ENCODE measurements at places on chromosomes 4 and X.
A peak's percentile ranks its signal among the peaks of the same experiment; 100 is the strongest.

- peak; percentile 13 for DNase-seq
These were observed 208.2 kb upstream of the PSAPL1 start for GRCh38 chr4:7642741-7643458.

DNA sequence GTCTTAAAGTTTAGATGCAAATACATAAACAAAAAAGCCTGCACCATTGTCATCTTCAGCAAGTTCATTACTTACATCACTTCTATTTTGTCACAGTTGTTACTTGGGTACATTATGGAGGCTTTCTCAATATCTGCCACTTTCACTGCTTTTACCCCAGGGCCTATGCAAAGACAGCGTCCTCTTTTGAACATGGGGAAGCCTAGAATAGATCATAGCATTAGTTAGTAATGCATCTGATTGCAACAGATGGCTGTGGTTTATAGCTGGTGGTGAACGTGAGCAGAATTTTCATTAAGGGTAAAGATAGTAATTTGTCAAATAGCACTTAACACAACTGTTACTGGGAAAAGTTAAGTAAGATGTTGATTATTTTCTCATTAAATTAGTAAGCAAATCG lies 729 bp downstream of the CXCL11 start:
- DNase-seq, result no peak

DNA sequence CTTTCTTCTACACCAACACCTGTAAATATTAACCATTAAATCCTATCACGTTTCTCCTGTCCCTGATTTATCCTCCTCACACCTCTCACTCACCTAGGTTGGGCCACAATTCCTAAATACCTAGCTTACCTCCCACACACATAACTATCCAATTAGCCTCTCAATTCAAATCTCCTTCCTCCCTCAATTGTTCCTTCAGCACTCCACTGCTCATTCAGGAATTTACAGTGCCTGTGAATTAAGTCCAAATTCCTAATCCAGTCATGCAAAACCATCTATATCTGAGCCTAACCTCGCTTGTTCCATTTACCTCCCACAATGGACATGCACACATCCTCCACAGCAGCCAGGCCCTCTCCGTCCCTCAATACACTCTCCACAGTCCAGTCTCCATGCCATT lies 17.5 kb downstream of the ANXA5 start:
- no peak for DNase-seq

- no peak for DNase-seq
These were observed 30.0 kb upstream of the PGK1 start for GRCh38 chrX:78074088-78074487.

GRCh38 chr4:87551361-87551760 lies 22.2 kb upstream of the SPARCL1 start:
- DNase-seq, result no peak

DNA sequence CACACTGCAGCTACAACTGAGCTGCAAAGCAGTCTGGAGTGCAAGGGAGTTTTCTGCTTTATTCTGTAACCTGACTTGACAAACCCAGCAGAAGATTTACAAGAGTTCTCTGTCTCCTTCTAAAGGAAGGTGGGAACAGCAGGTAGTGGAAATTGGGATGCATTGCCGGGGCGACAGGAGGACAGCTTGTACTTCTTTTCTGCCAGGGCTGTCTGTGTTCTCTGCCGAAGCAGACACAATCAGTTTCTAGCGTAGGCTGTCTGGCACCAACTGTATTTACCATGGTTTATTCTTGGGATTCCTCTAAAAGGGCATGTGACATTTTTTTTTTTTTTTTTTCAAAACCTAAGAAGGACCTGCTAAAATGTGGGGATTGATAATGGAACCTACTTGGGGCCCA lies 190.8 kb upstream of the GK2 start:
- DNase-seq, result peak; percentile 81

- no peak for DNase-seq
These were observed 63.8 kb downstream of the ZNF718 start for GRCh38 chr4:188091-188490.

DNA sequence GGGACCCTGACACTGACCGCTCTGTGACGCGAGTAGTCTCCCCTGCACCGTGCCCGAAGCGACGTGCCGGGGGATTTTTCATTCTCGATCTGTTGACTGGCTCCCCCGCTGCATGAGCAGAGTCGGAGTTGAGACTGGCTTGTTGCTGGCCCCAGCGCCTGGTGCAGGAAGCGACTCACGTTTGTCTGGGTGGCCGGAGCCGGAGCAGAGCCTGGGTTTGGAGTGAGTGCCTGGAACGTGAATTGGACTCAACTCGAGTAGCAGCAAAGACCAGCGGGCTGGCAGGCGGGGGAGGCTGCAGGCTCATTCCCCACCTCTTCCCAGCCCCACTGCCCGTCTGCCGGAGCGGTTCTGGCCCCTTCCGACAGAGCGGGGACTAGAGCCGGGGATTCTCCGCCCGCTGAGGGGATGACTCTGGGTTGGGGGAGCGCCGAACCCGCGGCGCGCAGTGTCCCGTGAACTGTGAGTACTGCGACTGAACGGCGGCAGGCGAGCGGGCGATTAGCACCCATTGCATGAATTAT lies 554 bp downstream of the PCDH7 start:
- DNase-seq, result no peak

- no peak for DNase-seq
These were observed 554.6 kb upstream of the BOD1L1 start for GRCh38 chr4:14182148-14182547.

GRCh38 chrX:18194688-18195087 lies 26.0 kb downstream of the BEND2 start:
- DNase-seq, result no peak

DNA sequence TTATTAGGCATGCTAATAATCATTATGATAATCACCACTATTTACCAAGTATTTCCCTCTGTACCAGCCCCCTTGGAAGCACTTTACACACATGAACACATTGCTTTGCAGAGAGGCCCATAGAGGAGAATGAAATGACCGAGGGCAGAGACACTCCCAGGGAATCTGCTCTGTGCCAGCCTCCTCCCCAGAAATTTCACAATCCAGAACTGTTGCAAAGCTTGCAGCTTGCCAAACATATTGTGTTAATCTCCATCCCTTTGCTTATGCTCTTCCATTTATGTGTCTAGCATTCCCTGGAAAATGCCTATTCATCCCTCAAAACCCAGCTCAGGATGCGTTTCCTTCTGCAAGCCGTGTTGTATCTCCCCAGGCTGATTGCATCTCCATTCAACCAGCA lies 37.8 kb downstream of the CYTL1 start:
- DNase-seq, result no peak

All from G401 (cell line).